ENCODE measurements at places on chromosomes 12 and 14. TPM values are rescaled to one million over a fixed set of nuclear protein-coding genes. Genes with fewer than 3 reads are reported as not detected.

GRCh38 chr14:54640506-54640905 is 73.6 kb downstream of the SAMD4A start:
- no peak for DNase-seq

DNA sequence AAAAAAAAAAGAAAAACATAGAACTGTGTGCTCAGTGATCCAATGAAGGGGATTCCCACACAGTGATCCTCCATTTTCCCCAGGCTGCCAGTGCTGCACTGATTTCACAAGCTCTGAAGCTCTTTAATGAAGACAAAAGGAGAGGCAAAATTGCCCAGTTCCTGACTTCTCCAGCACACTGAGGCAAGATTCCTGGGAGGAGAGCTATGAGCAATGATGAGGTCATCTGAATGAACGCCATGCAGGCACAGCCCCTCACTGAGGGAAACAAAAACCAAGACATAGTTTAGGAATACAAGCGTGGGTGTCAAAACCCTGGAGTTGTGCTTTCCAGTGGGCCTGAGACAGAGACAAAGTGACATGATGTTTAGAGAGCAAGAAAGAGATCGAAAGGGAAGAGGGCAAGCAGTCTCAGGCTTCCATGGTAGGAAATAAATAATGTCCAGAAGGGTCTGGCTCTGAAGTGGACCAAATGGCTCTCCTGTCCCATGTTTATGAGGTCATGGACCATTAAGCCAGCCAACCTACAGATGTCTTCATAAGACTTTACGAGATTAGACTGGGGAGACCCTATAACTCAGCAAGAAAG is 40.9 kb upstream of the SMUG1 start:
- peak; percentile 85 for DNase-seq

GRCh38 chr12:67525617-67525884 is 123.0 kb upstream of the DYRK2 start:
- DNase-seq: no peak

DNA sequence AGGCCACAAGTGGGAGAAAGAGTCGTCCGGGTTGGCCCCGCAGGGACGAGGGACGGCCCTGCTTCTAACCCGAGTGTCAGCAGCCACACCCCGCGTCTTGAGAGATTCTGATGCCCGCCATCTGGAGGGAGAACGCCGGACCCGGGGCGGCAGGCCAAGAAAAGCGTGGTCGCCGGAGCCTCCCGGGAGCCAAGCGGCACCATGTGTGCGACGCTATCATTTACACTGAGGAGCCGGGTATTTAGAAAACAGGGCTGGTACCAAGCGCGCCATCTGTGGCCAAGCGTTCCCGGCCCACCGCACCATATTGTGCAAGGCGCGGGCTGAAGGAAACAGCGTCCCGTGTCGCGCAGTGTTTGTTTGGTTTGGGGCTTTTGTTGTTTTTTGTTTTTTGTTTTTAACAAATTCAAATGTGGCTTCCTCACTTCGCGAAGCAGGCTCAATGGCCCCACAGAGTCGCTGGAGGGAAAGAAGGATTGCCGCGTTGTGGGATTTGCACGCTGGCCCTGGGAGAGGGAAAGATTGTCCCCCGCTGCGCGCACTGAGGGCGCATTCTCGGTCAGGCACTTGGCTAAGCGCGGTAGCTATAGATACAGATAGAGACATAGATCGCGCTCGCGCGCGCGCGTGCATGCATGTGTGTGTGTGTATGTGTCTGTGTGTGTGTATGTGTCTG is 153.8 kb downstream of the BCL11B start:
- no peak for DNase-seq

DNA sequence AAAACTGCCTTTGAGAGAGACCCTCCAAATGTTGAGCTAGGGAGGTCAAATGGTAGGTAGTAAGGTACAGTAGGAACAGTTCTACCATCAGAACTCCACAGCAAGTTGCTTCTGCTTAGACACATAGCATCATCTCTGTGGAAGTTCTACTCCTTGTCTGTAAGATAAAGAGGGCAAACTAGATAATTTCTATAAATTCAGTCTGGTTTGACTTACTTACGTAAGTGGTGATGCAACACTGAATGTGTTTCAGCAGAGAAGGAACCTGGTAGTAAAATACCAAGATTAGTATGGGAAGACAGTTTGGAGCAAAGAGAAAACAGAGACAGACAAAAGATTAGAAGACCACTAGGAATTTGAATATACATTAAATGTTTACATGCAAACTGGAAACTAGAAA is 42.0 kb downstream of the KITLG start:
- DNase-seq: no peak

The RPL6 gene
- total RNA-seq: 1,050 TPM

The PRIMA1 gene
- total RNA-seq: not detected

The DNAJC22 gene
- 1.1 TPM for total RNA-seq

The PRKAB1 gene
- 23.0 TPM for total RNA-seq
